ENCODE measurements at places on chromosomes 4 and X.

- DNase-seq = peak; percentile 66
Observed at GRCh38 chr4:122798101-122798500, 28.5 kb upstream of the FGF2 start.

DNA sequence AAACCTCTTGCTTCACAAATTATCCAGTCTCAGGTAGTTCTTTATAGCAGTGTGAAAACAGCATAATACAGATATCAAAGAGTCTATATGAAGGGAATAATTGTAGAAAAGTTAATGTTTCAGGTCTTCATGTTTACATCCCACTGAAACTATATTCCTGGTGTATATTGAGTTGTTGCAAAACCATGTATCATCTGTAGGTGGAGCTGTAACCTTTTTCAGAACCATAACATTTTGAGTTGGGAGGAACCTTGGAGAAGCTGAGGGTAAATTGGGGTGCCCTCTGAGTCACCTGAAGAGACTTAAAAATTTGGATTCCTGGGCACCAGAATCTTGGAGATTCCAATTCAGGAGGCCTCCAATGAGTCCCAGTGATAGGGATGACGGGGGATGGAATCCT, 51.9 kb upstream of the TAPT1 start:
- DNase-seq = no peak

DNA sequence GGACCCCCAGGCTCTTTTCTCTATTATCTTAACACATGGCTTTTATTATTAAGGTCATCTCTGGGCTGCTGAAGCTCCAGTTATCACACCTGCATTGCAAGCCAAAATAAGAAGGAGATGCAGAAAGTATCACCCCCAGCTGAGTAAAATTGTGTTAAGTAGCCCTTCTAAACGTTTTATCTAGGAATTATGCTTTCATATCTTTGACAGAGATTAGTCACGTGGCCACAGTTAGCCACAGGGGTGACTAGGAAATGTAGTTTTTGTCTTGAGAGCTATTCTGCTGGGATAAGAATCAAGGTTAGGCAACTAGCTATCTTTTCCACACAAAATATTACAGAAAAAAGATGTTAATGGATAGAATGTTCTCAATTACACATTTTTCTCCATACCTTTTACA, 102.1 kb downstream of the ANXA3 start:
- no peak for DNase-seq

DNA sequence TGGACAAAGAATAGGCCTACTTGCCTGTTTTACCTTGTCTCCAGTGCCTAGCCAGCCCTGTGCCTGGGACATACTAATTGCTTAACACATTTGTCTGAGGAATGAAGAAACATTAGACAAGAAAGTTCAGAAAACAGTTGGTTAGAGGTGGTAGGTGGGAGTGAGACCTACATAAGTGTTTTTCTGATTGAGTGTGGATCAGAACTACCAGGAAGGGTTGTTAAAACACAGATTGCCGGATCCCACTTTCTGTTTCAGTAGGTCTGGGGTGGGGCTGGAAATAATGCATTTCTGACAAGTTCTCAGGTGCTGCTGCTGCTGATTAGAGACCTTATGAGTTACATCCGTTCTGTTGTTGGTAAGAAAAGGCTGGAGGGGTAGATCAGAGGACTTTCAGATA, 5.7 kb upstream of the JADE1 start:
- DNase-seq = no peak

DNA sequence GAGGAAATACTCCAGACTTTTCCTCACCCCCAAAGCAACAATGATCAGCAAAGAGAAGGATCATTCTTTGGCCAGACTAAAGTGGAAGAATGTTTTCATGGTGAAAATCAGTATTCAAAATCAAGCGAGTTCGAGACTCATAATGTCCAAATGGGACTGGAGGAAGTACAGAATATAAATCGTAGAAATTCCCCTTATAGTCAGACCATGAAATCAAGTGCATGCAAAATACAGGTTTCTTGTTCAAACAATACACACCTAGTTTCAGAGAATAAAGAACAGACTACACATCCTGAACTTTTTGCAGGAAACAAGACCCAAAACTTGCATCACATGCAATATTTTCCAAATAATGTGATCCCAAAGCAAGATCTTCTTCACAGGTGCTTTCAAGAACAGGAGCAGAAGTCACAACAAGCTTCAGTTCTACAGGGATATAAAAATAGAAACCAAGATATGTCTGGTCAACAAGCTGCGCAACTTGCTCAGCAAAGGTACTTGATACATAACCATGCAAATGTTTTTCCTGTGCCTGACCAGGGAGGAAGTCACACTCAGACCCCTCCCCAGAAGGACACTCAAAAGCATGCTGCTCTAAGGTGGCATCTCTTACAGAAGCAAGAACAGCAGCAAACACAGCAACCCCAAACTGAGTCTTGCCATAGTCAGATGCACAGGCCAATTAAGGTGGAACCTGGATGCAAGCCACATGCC, 89.7 kb downstream of the TET2 start:
- DNase-seq = no peak

GRCh38 chr4:87982036-87982435, 6.5 kb downstream of the SPP1 start:
- DNase-seq = no peak

DNA sequence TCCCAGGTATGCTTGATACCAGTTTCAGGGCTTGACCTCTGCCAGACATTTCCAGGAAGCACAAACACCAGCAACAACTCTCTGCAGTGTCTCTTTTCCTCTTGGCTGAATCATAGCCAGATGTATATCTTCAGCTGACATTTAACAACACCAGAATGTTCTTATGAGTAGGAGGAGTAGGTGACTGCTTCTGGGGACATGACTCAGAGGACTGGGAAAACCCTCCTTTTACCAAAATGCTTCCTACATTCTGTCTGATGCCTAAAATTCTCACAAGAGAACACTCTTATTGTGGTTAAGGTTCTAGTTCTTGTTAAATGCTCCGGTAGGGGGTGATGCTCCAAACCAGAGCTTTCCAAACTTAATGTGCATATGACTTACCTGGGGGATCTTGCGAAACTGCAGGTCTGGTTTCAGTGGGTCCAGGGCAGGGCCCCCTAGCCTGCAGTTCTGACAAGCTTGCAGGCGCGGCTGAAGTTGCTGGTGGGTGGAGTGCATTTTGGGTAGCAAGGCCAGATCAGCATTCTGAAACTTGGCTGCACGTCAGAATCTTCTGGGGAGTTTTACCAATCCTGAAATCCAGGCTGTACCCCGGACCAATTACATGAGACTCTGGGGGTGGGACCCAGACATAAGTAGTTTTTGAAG, 329.3 kb upstream of the RPS6KA3 start:
- no peak for DNase-seq

GRCh38 chrX:22760513-22761057, 239.2 kb upstream of the DDX53 start:
- DNase-seq = no peak

DNA sequence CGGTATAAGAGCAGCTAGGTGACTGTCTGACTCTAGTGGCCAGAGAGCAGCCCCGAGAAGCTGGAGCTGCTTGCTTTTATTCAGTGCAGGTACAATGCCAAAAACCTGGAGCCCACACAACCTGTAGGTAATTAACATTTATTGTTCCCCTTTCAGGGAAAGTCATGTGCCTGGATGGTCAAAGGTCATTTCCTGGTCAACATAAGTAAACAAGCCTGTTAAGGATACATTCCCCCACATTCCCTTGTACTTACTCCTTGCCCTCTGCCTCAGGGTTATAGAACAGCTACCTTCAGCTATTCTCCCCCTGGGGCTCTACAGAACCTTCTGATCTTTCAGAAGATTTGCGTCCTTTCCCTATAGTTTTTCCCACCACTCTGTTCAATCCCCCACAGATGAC, 253.4 kb downstream of the TMA16 start:
- no peak for DNase-seq

DNA sequence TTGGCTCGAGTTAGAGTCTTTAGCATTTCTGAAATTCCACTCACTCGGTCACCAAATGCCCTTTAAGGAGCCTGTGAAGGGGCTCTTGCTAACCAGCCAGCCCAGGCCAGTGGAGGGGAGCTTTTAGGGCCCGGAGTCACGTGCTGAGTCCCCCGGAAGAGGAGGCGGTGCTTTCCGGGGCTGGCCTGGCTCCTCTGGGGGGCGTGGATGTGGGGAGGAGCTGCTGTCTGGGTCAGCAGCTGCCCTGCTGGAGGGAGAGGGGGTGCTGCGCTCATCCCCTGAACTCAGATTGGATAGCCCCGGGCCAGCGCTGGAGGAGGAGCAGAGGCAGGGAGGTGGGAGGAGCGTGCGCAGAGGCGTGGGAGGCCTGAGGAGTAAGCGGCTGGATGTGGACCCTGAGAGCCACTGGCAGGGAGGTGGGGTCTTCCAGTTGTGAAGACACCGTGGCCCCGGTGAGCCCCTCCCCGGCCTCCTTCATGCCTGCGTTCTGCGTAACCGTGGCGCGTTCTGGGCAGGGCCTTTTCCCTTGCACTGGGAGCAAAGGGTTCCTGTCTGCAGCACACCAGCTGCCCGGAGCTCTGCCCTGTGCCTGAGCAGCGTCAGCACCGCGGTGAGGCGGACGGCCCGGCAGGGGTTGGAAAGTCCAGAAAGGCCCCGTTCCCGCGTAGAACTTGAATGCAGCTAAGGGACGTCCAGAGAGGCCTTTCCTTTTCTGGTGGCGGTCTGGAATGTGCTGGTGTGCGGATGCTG, 19.7 kb downstream of the MAEA start:
- peak; percentile 87 for DNase-seq

GRCh38 chrX:47854474-47854873, 17.8 kb downstream of the ZNF81 start:
- DNase-seq = peak; percentile 20

GRCh38 chr4:176872461-176872860, 79.7 kb upstream of the VEGFC start:
- DNase-seq = no peak

GRCh38 chr4:138588501-138588900, 346.4 kb upstream of the SLC7A11 start:
- no peak for DNase-seq

DNA sequence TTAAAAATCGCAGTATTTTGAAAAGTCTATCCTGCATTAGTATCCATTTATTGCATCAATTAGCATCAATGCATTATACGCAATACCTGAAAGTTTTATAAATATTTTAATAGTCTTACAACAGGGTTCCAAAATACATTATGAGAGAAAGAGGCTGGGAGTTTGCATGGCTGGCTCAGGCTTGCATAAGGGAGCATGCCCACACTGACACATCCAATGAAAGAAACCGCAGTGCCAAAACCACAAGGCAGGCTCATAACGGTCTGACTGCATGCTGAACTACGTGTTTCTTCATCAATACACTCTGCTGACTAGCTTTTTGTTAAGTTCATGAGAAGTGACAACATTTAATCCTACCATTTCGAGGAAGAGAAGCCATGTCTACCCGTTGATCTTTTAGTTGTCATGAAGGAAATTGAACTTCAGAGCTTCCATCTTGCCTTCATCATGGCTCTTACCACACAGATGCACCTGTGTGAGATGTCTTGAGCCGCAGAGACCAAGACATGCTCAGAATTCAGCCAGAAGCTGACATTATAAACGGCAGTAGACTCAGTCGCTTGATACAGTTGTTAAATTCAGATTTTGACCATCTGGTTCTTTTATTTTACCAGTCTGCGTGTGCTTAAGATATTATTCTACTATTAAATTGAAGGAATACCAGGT, 168.8 kb upstream of the FRG1 start:
- no peak for DNase-seq

DNA sequence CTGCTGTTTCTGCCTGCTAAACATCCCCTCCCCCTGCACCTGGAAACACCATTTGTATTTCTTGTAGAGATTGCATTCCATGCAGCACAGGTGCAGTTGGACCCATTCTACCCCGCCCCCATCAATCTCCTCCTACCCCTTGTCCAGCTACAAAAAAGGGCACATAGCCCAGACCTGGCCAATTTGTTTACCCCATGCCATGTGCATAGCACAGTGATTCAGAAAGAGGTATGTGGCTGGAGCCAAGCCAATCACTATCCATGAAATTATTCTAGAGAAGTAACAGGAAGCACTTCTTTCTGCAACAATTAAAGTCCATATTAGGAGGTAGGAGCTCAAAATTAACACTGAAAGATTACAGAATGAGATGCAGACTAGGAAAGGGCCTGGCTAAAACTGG, 20.2 kb upstream of the TMEM184C start:
- no peak for DNase-seq

DNA sequence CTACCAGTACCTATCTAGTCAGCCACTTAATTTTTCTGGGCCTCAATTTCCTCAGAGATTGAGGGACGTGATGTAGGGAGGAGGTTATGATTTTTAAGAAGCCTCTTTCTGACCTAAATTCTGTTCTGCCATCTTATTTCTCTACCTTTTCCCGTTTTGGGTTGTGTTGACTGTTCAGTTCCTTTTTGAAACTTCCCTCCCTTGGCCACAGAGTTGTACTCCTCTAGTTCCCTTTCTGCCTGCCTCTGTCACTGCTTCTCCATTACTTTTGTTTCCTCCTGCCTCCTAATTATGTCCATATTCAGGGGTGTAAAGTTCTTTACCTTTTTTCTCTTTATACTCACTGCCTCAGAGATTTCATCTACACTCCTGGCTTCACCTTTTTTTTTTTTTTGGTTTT, 25.4 kb downstream of the CLCN5 start:
- DNase-seq = peak; percentile 14

DNA sequence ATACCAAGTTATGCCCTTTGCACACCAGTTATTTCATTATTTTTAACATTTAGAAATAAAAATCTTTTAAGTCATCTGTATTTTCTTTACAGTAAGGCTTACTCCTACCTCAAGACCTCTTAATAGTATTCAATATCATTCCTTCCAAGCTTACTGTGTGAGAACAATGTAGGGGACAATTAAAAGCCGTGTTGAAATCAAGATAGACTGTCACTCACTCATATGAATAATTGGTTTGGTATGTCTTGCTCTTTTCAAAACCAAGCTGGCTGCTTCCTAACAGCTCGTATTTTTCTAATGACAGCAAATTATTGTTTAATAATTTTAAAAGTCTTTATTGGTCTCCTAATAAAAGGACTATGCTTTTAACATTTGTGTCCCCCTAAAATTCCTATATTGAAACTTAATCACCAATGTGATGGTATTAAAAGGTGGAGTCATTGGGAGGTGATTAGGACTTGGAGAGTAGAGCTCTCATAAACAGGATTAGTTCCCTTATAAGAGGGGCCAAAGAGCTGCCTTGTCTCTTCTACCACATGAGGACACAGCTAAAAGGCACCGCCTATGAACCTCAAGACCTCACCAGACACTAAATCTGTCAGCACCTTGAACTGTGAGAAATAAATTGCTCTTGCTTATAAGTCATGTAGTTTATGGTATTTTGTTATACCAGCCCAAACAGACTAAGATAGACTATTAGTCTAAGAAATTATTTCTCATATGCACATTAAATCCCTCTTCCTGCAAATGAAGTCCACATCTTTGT, 4.1 kb downstream of the ABCB7 start:
- DNase-seq = no peak

- DNase-seq = no peak
Observed at GRCh38 chr4:100079264-100079663, 111.0 kb downstream of the DDIT4L start.

DNA sequence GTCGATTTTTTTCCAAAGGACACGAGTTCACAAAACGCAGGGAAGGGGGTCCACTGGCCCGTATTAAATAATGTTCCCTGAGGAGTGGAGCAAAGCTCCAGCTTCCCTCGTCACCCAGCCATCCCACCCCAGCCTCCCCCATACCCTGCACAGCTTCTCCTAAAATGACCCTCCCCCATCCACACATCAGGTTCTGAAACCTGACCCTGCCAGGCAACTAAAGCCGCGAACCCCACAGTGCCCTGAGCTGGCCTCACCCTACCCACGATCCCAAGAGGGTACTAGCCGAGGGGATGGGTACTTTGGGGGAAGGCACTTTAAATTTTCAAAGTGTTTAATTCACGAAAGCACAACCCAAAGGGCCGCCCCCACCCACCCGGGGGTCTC, 634 bp downstream of the APOO start:
- DNase-seq = no peak

GRCh38 chrX:155954793-155955192, 42.7 kb upstream of the IL9R start:
- DNase-seq = no peak
